ENCODE measurements at places on chromosomes 2 and 18. TPM values are rescaled to one million over a fixed set of nuclear protein-coding genes. Genes with fewer than 3 reads are reported as not detected.

ATOH8 gene
- total RNA-seq = 42.6 TPM

POU3F3 gene
- not detected for total RNA-seq

DNA sequence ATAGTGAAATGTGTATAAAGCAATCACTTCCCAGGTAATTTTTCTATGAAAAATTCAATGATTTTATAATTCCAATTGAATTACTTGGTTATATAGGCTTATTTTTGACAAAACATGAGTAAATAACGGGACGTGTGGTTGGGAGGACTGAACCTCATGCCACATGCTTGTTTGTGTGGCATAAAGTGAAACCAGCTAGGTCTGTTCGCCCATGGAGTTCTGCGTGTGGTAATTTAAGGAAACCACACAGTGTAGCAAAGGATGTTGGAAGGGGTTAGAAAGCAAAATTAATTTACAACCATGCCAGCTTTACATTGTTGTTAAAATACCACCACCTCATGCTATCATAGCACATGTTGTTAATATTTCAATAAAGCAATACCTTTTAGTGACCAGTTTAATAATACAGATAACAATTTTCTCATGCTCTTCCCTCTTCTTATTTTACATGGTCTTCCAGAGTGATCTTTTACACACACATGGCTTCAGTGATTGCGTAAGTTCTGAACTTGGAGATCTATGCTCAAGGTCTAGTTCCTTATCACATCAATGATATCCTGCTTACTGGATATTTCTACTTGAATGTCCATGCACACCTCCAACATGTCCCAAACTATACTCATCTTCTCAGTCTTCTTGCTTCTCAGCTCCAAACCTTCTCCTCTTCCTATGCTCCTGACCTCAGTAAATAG lies 156.4 kb upstream of the ITGA4 start:
- no peaks in the 10 kb centered on the region for H3K27me3 ChIP-seq
- H3K36me3 ChIP-seq = no peaks in the 10 kb centered on the region
- DNase-seq = no peak
- H3K4me1 ChIP-seq = no peaks in the 10 kb centered on the region
- H3K27ac ChIP-seq = no peak overlapping the region

DNA sequence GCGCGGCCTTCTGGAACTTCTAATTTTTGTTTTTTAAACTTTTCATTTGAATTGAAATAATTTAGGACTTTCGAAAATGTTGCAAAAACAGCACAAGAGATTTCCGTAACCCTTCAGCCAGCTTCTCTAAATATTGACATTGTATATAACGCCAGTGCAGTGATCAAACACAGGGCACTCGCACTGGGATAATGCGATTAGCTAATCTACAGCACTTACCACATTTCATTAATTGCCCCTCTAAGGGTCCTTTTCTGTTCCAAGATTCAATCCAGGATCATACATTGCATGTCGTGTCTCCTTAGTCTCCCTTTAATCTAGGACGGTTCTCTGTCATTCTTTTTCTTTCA lies 343 bp upstream of the CD302 start:
- H3K4me3 ChIP-seq = peak overlapping the region; percentile 89
- H3K36me3 ChIP-seq = no peaks in the 10 kb centered on the region
- peaks cover 26% of the 10 kb centered on the region for H3K27me3 ChIP-seq
- DNase-seq = no peak

DNA sequence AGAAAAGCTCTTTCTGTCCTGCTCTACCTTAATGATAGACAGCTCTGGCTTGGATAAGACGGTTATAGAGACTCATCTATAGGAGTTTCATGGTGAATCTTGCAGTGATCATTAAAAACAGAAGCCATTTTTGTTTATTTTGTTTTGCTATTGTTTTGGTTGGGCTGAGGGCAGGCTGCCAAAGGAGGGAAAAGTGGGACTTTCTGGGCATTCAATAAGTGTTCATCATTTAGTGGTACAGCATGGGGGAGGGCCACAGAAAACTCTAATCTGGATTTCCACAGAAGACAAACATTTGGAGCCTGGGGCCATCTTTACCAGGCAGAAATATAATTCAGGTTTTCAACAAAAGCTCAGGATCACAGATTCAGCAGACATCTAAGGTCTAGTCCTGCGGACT lies 62.4 kb upstream of the EFEMP1 start:
- H3K27me3 ChIP-seq = peaks cover 1% of the 10 kb centered on the region
- no peak overlapping the region for H3K27ac ChIP-seq
- peaks cover 26% of the 10 kb centered on the region for H3K4me1 ChIP-seq
- H3K4me3 ChIP-seq = no peak overlapping the region
- peaks cover 5% of the 10 kb centered on the region for H3K36me3 ChIP-seq

GRCh38 chr2:138503652-138504051 lies 2.1 kb downstream of the SPOPL start:
- peak overlapping the region; percentile 97 for H3K4me3 ChIP-seq
- no peak overlapping the region for H3K27ac ChIP-seq
- no peak for DNase-seq
- H3K27me3 ChIP-seq = no peaks in the 10 kb centered on the region

- H3K36me3 ChIP-seq = peaks cover 25% of the 10 kb centered on the region
- no peak overlapping the region for H3K27ac ChIP-seq
Measured at GRCh38 chr2:65479524-65479923, 47.1 kb upstream of the SPRED2 start.

SULT1C2 gene
- not detected for total RNA-seq

- peaks cover 7% of the 10 kb centered on the region for H3K36me3 ChIP-seq
- H3K4me3 ChIP-seq = peak overlapping the region; percentile 66
- H3K4me1 ChIP-seq = peaks cover 54% of the 10 kb centered on the region
- peaks cover 2% of the 10 kb centered on the region for H3K27me3 ChIP-seq
- H3K27ac ChIP-seq = no peak overlapping the region
- DNase-seq = no peak
Measured at GRCh38 chr2:186696290-186696689, 2.4 kb downstream of the FAM171B start.

- H3K4me1 ChIP-seq = no peaks in the 10 kb centered on the region
- no peak overlapping the region for H3K4me3 ChIP-seq
- no peaks in the 10 kb centered on the region for H3K36me3 ChIP-seq
- H3K27me3 ChIP-seq = peaks cover 7% of the 10 kb centered on the region
Measured at GRCh38 chr2:241036397-241036963, 38.1 kb downstream of the SNED1 start.

GRCh38 chr2:112164876-112165275 lies 26.7 kb downstream of the FBLN7 start:
- H3K27ac ChIP-seq = no peak overlapping the region
- DNase-seq = no peak
- peaks cover 11% of the 10 kb centered on the region for H3K4me1 ChIP-seq
- 0 out of 2 replicates have a peak, but pooled peaks cover 3% of the 10 kb centered on the region for H3K36me3 ChIP-seq

AGXT gene
- total RNA-seq = not detected

PTPRM gene
- total RNA-seq = 64.7 TPM

EFR3B gene
- 0.27 TPM for total RNA-seq

CENPA gene
- 13.4 TPM for total RNA-seq

- 0 out of 2 replicates have a peak, but pooled peaks cover 5% of the 10 kb centered on the region for H3K4me1 ChIP-seq
- no peaks in the 10 kb centered on the region for H3K36me3 ChIP-seq
- no peak for DNase-seq
- no peak overlapping the region for H3K4me3 ChIP-seq
Measured at GRCh38 chr18:9079818-9080528, 22.5 kb upstream of the NDUFV2 start.

DNA sequence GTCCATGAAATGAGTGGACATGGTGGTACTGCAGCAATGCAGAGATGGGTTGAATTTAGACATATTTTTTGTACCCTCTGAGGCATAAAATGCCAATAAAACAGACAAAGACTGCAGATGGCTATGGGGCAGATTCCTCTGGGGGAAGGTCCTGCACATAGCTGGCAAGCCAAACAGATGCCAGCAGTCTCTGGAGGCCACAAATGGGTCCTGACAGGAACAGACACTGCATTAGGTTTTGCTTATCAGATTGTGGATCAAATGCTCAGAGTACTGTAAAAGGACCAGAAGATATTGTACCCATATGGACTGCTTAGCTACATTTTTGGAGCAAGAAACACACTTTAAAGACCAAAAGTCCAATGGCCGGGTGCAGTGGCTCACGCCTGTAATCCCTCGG lies 40.9 kb upstream of the ORC2 start:
- H3K27ac ChIP-seq = no peak overlapping the region
- no peaks in the 10 kb centered on the region for H3K4me1 ChIP-seq
- peaks cover 7% of the 10 kb centered on the region for H3K36me3 ChIP-seq
- peaks cover 3% of the 10 kb centered on the region for H3K27me3 ChIP-seq
- H3K4me3 ChIP-seq = no peak overlapping the region
